ENCODE measurements at places on chromosomes 3 and 15.

DNA sequence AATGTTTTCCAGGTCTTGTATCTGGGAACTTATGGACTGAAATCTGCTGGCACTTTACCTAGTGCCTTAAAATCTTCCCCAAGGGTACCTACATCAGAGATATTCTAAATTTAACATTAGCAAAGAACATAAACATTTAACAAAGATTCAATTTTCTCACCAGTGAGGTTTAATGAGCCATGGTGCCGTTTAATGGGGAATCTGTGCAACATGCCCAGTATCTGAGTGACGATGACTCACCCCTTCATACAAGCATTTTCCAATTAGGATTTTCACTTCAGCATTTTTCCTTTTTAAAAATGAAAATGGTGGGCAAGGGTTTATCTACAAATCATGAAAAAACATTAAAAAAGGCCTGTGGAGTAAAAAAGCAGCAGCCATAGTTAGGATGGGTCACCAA lies 189.4 kb downstream of the SLC9A9 start:
- DNase-seq = peak; percentile 31

DNA sequence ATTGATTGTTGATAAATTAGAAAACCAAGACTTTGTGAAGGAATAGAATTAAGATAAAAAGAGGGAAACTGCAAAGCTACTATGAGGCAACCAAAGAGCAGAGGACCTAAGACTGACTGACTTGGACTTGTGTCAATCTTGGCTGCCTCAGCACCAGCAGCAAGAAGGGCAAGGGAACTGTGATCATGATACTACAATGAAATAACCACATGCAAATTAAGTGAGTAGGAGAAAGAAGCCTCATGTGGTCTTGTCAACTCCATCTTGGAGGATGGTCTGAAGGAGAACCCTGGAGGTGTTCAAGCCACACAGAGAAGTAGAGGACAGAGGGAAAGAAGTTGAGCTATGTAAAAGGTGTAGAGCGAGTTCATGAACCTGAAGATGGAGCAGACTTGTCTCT lies 47.3 kb upstream of the THRB start:
- DNase-seq = no peak

DNA sequence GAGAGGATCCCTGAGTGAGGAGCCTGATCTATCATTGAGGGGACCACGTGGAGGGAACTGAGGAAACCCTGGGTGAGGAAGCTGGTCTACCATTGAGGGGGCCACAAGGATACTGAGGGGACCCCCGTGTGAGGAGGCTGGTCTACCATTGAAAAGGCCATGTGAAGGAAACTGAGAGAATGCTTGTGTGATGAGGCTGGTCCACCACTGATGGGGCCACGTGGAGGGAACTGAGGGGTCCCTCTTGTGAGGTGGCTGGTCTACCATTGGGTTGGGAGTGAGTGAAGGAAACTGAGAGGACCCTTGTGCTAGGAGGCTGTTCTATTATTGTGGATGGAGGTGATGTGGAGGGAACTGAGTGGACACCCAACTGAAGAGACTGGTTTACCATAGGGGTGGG lies 161.3 kb downstream of the FBLN2 start:
- DNase-seq = no peak

DNA sequence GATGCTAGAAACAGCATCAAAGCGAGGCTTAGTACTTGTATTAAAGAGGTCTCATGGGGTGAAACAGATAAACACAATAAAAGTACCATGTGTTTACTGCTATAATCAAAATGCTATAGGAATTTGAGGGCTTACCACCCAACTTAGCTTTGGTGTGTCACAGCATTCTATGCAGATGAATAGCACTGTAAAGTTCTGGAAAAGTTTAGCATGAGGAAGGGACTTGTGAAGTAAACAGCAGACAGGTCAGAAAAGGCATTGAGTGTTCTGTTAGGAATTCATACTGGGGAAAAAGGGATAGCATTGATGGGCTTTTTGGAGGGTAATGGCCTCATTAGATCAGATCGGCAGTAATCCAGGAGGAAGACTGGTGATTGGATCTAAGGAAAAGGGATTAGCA lies 505.3 kb downstream of the NLGN1 start:
- no peak for DNase-seq

- no peak for DNase-seq
These were observed 168.1 kb upstream of the SATB1 start for GRCh38 chr3:18593231-18593630.

DNA sequence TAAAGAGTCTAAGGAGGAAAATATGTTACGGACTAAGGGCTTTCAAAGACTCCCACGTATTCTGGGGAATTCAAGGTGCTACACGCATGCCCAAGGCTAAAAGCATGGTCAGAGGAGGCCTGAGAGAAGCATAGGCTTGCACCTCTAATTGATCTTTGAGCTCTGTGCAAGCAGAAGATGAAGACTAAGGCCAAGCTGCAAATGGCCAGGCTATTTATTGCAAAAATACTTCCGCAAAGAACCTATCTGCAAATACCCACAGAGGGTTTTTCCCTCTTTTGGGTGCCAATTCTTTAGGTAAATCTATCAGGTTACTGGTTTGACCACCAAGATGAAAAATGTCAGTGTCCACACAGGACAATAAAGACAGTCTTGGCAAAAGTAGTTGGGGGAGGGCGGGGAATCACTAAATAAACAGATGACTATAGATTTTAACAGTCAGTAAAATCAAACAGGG lies 119.5 kb downstream of the STAG1 start:
- DNase-seq = peak; percentile 25

DNA sequence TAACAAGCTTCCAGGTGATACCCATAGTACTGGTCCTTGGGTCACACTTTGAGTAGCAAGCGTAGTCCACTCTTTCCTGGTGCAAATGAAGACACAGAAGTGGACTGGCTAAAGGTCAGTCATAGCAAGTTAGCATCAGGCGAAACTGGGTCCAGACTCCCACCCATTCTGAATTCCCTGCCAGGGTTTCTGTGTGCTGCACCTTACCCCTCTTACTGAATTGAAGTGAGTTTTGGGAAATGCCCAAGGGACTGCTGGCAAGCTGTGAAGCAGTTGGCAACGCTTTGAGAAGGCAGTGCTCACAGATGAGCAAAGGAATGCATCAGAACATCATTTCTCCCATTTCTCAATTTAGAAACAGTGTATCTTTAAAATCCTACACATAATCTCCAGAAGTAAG lies 1.8 kb upstream of the LSG1 start:
- no peak for DNase-seq

DNA sequence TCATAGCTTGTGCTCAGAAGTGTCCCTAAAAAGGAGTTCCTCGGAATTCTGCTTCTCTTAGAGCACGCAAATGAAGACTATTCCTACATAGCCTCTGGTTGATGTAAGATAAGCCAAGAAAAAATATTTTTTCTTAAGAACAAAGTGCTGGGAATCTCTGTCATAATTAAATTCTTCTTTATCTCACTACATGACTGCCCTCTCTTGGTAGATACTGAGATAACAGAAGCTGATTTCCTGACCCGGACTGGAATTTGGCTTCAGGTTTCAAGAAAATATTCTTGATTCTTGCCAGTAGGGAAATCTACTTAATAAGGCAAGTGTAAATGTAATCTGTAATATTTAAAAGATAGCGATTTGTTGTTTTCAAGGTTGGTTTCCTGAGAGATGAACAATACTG lies 31.3 kb upstream of the SETMAR start:
- peak; percentile 42 for DNase-seq

GRCh38 chr3:45032113-45032512 lies 6.0 kb downstream of the CLEC3B start:
- DNase-seq = no peak

GRCh38 chr15:70486451-70487386 lies 276.6 kb downstream of the UACA start:
- DNase-seq = peak; percentile 96

DNA sequence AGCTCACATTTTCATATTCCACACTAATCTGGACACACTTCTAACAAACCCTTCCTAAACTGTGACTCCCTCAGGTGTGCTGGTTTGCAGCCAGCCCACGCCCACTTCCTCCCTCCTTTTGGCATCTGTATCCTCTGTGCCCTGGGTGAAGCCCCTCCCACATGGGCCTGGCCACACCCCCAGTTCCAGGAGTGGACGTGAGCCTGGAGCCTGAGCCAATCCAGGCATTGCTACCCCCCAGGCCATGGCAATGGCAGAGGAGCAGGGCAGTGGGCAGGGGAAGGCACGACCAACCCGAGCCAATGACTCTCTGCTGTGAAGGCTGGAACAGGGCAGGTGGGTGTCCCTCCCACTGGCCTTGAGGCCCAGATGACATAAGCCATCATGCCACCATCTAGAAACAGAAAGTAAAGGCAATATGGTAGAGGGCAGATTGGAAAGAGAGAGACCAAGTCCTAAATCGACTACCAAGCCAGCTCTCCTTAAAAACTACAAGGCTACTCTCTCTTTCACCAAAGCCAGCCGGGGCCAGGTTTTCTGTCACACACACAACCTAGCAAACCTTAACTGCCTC lies 18.6 kb downstream of the FAM174B start:
- DNase-seq = no peak

DNA sequence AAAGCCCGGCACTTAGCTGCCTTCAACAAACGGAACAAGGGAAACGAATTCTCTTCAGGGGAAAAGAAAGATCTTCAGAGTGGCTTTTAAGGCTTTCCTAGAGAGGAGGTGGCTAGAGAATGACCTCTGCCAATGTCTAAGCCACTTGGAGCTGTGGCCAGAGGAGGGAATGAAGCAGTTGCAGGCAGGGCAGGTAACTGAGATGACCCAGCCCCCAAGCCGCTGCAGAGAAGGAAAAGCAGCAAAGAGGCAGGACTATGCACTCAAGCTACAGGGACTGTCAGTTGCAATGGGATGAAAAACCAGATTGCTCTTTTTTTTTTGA lies 113.5 kb downstream of the SEC22A start:
- no peak for DNase-seq

- DNase-seq = no peak
These were observed 73.5 kb downstream of the PPM1L start for GRCh38 chr3:160829486-160830009.

GRCh38 chr3:140166861-140167599 lies 232.0 kb downstream of the CLSTN2 start:
- peak; percentile 14 for DNase-seq

- no peak for DNase-seq
These were observed 18.6 kb upstream of the SENP7 start for GRCh38 chr3:101531473-101532086.

DNA sequence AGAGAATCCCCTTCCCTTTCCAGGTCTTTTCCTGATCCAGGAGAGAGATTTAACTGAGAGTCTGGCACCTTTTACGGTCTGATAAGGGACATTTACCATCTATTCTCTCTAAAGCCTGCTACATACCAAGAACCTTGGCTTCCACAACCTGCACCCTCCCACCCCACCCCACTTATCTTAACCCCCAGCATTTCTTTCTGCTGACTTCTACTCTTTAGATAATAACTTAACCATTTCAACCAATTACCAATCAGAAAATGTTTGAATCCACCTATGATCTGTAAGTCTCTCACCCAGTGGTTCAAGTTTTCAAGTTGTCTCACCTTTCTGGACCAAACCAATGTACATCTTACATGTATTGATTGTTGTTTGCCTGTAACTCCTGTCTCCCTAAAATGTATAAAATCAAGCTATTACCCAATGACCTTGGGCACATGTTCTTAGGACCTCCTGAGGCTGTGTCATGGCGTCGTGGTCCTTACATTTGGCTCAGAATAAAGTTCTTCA lies 74.0 kb downstream of the MCF2L2 start:
- no peak for DNase-seq

GRCh38 chr3:72077473-72078259 lies 292.7 kb upstream of the PROK2 start:
- no peak for DNase-seq
